ENCODE measurements at places on chromosomes 4 and X. TPM values are rescaled to one million over a fixed set of nuclear protein-coding genes. Genes with fewer than 3 reads are reported as not detected.
A peak's percentile ranks its signal among the peaks of the same experiment; 100 is the strongest.

Gene CSN1S1
- total RNA-seq = not detected

Gene RAB40A
- total RNA-seq = 4.2 TPM

Gene CXorf49
- not detected for total RNA-seq

Gene PDLIM3
- 37.1 TPM for total RNA-seq

Gene SHOX
- not detected for total RNA-seq

- H3K4me1 ChIP-seq = peaks cover 3% of the 10 kb centered on the region
- DNase-seq = no peak
- no peaks in the 10 kb centered on the region for H3K36me3 ChIP-seq
- H3K27ac ChIP-seq = no peak overlapping the region
- no peaks in the 10 kb centered on the region for H3K27me3 ChIP-seq
Observed at GRCh38 chr4:38957261-38957815, 74.9 kb downstream of the TMEM156 start.

GRCh38 chr4:174157106-174157607 lies 126.3 kb downstream of the FBXO8 start:
- H3K36me3 ChIP-seq = no peaks in the 10 kb centered on the region
- no peak overlapping the region for H3K27ac ChIP-seq
- peaks cover 10% of the 10 kb centered on the region for H3K4me1 ChIP-seq
- DNase-seq = no peak
- no peaks in the 10 kb centered on the region for H3K27me3 ChIP-seq
- H3K4me3 ChIP-seq = no peak overlapping the region

DNA sequence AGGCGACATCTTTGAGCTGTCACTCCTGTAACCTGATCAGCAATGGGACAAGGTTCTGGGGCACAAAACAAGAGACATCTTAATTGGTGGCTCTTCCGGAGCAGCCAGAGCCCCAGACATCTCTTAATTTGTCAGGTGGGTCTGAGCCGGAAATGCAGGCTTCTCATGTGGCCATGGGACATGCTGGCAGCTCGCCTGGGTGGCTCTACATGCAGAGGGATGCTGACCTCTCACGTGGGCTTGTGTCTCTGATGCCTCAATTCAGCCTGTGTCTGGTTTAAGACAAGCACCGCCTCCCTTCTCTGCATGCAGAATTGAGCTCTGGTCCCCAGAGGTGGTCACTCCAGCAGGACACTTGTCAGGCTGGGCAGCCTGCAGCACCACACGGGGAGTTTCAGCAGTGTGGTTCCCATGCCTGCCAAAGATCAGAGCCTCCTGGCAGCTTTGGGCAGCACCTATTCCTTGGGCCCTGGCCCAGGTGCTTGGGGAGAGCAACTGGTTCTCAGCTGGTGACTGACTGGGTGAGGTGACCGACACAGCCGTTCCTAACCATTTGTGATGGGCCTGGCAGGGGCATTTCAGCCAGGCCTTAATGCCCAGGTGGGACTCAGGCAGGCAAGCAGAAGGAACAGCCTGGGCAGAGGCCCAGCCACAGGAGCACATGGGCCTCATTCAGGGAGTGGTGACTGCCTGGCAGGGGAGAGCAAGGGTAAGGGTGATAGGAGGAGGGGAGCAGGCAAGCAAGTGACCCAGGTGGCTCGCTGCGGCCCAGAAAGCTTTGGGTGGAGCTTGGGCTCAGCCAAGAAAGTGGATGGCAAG lies 53.4 kb downstream of the HMX1 start:
- H3K36me3 ChIP-seq = no peaks in the 10 kb centered on the region
- DNase-seq = no peak
- no peaks in the 10 kb centered on the region for H3K27me3 ChIP-seq
- no peaks in the 10 kb centered on the region for H3K4me1 ChIP-seq
- H3K4me3 ChIP-seq = no peak overlapping the region

DNA sequence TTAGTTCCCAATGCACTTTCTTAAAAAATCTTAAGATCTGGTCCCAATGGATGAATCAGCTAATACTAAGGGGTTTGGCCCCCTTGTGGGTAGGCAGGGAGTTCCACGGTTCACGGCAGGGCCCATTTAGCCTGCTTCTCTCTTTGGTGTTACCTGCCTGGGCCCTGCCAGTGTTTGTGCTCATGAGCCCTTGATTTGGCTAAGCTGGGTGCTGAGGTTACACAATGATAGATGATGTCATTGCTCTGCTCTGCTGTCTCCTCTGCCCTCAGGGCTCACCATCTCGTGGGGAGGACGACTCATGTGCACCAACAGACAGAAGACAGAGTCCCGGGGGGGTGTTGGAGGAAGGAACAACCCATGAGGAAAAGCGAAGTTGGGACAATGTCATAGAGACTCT lies 24.4 kb downstream of the RTL5 start:
- H3K27ac ChIP-seq = no peak overlapping the region
- no peak overlapping the region for H3K4me3 ChIP-seq
- no peaks in the 10 kb centered on the region for H3K27me3 ChIP-seq
- H3K4me1 ChIP-seq = no peaks in the 10 kb centered on the region
- no peak for DNase-seq

DNA sequence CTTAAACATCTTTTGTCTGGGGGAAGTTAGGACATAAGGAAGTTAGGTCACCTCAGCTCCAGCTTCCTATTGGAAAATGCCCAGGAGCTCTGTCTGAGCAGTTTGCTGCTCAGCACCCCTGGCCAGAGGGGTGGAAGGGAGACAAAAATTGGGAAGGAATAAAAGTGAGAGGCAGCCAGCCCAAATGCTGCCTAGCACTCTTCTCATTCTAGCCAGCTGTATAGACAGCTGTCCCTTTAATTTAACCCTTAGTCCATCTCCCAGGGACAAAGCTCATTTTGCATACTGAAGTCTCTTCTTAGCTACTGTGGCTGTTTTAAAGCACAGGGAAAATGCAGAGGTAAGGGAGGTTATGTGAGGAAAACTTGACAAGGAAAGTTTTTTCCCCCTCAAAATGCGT lies 89.5 kb upstream of the CITED1 start:
- H3K4me1 ChIP-seq = no peaks in the 10 kb centered on the region
- peak overlapping the region; percentile 11 for H3K27ac ChIP-seq
- H3K4me3 ChIP-seq = no peak overlapping the region
- no peaks in the 10 kb centered on the region for H3K27me3 ChIP-seq
- DNase-seq = no peak
- no peaks in the 10 kb centered on the region for H3K36me3 ChIP-seq

DNA sequence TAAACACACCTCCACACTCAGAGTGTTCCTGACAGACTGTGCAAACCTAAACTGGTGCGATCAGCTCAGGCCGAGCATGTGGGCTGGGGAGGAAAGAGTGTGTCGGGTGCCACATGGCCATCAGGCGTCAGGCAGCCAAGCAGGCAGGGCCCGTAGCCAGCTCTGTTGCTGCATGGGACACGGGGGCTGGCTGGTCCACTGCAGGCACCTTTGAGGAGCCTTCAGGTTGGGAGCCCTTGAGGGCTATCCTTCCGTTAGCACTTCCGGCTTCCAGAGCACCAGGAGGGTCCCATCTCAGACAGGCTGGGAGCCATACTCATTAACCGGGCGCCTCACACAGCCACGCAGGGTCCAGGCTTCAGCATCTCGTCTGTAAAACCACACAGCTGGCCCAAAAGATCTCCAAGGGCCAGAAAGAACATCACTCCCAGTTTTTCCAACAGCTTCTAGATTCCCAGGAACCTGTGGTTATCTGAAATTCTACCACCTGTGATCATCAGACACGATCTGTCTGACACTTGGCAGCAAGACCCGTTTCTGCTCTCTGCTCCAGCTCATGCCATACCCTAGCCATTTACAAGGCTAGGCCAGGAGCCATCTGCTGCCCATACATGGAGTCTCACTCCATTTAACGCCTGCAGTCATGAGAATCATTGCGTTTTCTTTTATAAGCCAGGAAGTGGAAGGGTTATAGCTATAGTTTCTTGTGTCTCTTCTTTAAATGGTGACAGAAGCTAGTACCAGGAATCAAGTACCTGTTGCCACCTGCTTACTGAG lies 87.5 kb downstream of the NSUN7 start:
- H3K36me3 ChIP-seq = peaks cover 57% of the 10 kb centered on the region
- no peaks in the 10 kb centered on the region for H3K27me3 ChIP-seq
- no peak overlapping the region for H3K27ac ChIP-seq

DNA sequence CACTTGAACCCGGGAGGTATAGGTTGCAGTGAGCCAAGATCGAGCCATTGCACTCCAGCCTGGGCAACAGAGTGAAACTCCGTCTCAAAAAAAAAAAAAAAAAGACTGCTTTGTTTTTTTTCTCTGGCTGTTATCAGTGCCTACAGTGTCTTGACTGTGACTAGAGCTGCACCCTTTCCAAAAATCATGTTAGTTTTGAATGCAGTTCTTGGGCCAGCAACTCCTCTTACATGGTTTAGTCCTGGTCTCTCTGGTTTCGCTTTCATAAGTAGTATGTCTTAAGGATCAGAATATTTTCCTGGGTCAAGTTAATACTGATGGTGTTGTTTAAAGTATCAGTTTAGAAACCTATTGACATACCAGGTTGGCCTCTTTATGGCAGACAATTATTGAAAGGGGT lies 34.2 kb upstream of the NALF2 start:
- no peak for DNase-seq
- H3K27me3 ChIP-seq = peaks cover 9% of the 10 kb centered on the region
- no peaks in the 10 kb centered on the region for H3K4me1 ChIP-seq

- no peaks in the 10 kb centered on the region for H3K4me1 ChIP-seq
- no peak overlapping the region for H3K27ac ChIP-seq
- H3K4me3 ChIP-seq = no peak overlapping the region
- no peaks in the 10 kb centered on the region for H3K27me3 ChIP-seq
- H3K36me3 ChIP-seq = no peaks in the 10 kb centered on the region
- DNase-seq = no peak
Observed at GRCh38 chr4:158599150-158599549, 72.5 kb downstream of the C4orf46 start.

DNA sequence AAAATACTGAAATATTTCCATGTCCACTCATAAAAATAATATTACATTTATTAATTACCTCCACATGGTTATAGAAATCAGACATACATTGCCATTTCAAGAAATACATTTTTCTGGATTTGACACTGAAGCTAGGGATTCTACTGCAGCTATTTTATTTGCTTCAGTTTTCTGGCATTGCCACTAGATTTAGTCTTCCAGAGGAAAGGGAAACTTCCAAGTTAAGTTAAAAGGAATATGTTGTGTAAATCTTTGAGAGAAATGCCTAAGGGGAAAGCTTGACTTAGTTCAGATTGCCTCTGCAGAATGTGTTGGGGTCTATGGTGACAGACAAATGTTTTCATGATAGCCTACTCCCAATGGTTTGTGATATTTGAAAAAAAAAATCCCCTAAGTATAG lies 1631.3 kb downstream of the PCDH18 start:
- no peak overlapping the region for H3K4me3 ChIP-seq
- no peaks in the 10 kb centered on the region for H3K36me3 ChIP-seq
- no peaks in the 10 kb centered on the region for H3K4me1 ChIP-seq
- H3K27me3 ChIP-seq = no peaks in the 10 kb centered on the region

DNA sequence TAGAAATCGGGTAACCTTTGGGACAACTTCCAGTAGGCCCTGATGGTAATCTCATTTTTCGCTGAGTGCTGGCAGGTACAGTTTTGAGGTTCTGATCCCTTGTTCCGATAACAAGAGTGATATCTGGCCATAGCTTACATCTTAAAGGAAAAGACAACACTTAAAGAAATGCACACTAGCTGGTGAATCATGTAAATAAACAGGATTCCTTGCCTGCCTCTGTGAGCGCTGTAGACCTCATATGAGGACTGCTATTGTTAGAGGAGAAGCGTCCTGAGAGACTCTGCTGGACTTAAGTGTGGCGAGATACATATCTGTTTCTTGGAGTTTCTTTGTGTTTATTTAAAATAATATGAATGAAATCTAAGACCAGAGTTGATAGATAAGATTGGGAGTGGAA lies 149.3 kb upstream of the SLC4A4 start:
- H3K27ac ChIP-seq = no peak overlapping the region
- H3K4me1 ChIP-seq = peaks cover 17% of the 10 kb centered on the region
- no peak overlapping the region for H3K4me3 ChIP-seq
- peaks cover 4% of the 10 kb centered on the region for H3K27me3 ChIP-seq

GRCh38 chrX:109484886-109485285 lies 3.0 kb upstream of the GUCY2F start:
- H3K27ac ChIP-seq = no peak overlapping the region
- H3K4me3 ChIP-seq = no peak overlapping the region
- no peaks in the 10 kb centered on the region for H3K36me3 ChIP-seq
- DNase-seq = no peak

DNA sequence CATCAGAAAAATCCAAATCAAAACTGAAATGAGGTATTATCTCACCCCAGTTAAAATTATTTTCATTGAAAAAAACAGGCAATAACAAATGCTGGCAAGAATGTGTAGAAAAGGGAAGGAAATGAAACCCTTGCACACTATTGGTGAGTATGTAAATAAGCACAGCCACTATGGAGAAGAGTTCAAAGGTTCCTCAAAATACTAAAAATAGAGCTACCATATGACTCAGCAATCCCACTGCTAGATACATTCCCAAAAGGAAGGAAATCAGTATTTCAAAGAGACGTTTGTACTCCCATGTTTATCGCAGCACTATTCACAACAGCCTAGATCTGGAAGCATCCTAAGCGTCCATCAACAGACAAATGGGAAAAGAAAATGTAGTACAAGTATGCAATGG lies 932.4 kb downstream of the PCDH18 start:
- H3K36me3 ChIP-seq = no peaks in the 10 kb centered on the region
- DNase-seq = no peak
- no peak overlapping the region for H3K4me3 ChIP-seq
- H3K27ac ChIP-seq = no peak overlapping the region

DNA sequence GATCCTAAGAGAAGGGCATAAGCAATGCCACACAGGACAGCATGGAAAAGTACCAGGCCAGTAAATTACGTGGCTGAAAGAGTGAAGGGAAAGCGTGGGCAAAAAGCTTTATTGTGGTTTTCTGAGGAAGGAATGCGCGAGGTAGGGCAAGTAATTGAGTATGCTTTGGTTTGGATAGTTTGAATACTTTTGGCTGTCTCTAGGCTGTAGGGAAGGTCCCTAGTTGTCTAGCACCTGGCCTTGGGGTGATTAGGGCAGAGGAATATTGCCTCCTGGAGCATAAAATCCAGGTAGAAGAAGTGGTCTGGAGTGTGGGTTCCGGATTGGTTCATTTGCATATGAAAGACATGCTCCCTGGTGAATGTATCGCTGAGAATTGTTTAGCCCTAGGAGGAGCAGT lies 46.4 kb upstream of the NALF2 start:
- no peaks in the 10 kb centered on the region for H3K27me3 ChIP-seq
- H3K36me3 ChIP-seq = no peaks in the 10 kb centered on the region
- DNase-seq = no peak
- no peaks in the 10 kb centered on the region for H3K4me1 ChIP-seq
- H3K27ac ChIP-seq = no peak overlapping the region
- H3K4me3 ChIP-seq = no peak overlapping the region

DNA sequence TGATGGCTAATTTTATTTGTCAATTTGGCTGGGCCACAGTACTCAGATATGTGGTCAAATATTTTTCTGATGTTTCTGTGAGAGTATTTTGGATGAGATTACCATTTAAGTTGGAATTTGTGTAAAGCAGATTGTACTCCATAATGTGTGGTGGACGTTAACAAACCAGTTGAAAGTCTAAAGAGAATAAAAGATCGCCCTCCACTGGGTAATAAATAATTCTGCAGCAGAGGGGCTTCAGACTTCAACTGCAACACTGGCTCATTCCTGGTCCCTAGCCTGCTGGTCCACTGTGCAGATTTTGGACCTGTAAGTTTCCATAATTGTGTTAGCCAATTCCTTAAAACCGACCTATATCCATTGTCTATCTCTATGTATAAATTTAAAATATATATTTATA lies 540.3 kb downstream of the PCDH18 start:
- H3K4me3 ChIP-seq = no peak overlapping the region
- no peak for DNase-seq
- H3K27me3 ChIP-seq = no peaks in the 10 kb centered on the region
- H3K4me1 ChIP-seq = no peaks in the 10 kb centered on the region

- no peaks in the 10 kb centered on the region for H3K36me3 ChIP-seq
- H3K4me3 ChIP-seq = no peak overlapping the region
- DNase-seq = no peak
- peaks cover 35% of the 10 kb centered on the region for H3K4me1 ChIP-seq
Observed at GRCh38 chr4:140242357-140243277, 88.6 kb upstream of the MAML3 start.
